ENCODE measurements at places on chromosomes 7 and 10.

DNA sequence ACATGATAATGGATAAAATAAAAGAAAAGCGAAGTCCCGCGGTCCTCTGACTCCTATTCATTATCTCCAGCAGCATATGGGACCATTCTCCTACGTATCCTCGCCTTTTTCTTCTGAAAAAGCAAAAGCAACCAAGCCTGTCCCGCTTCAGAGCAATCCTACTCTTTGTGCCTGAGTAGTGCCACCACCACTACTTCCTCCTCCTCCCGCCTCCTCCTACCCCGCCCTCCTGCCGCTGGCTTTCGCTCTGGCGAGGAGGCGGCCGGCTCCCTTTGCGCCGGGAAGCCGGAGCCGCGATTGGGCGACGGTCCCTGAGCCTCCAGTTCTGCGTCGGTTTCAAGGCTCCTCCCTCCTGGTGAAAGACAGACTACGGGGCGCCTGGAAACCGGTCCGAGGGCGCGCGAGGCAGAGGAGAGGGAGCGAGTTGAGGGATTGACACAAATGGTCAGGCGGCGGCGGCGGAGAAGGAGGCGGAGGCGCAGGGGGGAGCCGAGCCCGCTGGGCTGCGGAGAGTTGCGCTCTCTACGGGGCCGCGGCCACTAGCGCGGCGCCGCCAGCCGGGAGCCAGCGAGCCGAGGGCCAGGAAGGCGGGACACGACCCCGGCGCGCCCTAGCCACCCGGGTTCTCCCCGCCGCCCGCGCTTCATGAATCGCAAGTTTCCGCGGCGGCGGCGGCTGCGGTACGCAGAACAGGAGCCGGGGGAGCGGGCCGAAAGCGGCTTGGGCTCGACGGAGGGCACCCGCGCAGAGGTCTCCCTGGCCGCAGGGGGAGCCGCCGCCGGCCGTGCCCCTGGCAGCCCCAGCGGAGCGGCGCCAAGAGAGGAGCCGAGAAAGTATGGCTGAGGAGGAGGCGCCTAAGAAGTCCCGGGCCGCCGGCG, at the start of gene FZD1:
Gene FZD1, plus strand, starts transcription at position 388 of the 878 bp plus-strand sequence. Its CDS starts 448 bp downstream, at position 836.
- no peak for DNase-seq

DNA sequence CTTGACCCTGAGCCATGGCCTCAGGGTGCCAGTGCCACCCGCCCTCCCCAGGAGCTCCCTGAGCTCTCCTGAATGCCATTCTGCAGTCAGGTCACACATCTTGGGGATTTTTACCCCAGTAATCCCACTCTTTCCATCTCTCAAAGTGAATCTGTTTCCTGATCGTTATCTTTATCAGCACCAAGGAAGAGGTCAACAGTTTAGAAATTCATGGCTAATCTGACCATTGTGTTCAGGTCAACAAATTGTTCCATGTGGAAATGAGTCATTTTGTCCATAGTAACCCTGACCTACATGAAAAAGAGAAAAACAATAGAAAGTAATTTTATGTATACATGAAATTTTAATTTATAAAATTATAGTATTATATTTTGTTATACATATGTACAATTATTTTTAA, 28.8 kb upstream of the ZNF488 start:
- no peak for DNase-seq

DNA sequence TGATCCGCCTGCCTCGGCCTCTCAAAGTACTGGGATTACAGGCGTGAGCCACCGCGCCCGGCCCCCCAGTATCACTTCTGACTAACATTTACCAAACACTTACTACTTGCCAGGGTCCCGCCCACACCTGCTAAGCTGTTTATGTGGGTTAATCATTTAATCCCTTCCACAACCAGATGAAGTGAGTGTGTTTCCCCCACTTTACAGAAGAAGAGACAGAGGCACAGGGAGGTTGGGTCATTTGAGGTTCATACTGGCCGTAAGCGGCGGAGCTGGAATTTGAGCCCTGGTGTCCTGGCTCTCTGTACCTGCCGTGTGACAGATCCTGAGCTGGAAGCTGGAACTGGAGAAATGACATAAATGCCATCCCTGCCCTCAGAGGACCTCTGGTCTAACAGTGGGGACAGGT, 15.1 kb upstream of the VPS37D start:
- no peak for DNase-seq

DNA sequence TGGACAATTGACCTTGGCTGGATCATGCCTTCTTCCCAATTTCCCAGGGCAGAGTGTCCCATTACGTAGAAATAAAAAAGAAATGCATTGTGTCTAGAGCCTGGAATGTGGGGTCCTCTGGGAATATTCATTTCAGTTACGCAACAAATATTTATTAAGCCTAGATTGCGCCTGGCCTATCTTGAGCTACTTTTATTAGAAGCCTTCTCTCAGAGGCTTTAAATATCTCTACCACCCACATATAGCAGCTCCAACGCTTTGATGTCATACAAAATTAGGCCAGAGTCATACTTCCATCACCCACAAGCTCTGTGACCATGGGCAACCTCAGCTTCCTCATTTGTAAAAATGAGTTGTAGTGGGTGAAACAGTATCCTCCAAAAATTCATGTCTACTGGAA, 24.9 kb upstream of the CARD11 start:
- DNase-seq = no peak

GRCh38 chr7:33578166-33578565, 327.2 kb upstream of the BMPER start:
- no peak for DNase-seq

- DNase-seq = no peak
Observed at GRCh38 chr7:70926666-70927065, 205.3 kb upstream of the GALNT17 start.

DNA sequence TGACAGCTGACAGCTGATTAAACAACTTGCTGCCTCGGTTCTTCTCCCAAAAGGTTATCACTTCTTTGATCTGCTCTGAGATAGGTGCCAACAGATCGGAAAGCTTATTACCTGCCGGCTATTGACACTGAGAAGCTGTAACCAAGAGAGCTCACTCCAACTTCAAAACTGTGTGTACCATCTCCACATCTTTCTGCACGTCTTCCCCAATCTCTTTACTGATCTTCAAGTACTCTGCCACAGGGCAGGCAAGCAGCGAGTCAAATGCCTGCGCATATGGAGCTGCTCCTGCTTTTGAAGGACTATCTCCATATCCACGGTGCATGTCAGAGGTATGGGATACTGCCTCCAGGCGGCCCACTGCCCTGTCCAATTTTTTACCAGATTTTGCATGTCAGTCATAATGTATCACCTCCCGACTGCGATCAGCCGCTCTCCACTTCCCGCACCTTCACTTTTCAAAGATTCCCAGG, 352 bp upstream of the ZNF485 start:
- DNase-seq = no peak

DNA sequence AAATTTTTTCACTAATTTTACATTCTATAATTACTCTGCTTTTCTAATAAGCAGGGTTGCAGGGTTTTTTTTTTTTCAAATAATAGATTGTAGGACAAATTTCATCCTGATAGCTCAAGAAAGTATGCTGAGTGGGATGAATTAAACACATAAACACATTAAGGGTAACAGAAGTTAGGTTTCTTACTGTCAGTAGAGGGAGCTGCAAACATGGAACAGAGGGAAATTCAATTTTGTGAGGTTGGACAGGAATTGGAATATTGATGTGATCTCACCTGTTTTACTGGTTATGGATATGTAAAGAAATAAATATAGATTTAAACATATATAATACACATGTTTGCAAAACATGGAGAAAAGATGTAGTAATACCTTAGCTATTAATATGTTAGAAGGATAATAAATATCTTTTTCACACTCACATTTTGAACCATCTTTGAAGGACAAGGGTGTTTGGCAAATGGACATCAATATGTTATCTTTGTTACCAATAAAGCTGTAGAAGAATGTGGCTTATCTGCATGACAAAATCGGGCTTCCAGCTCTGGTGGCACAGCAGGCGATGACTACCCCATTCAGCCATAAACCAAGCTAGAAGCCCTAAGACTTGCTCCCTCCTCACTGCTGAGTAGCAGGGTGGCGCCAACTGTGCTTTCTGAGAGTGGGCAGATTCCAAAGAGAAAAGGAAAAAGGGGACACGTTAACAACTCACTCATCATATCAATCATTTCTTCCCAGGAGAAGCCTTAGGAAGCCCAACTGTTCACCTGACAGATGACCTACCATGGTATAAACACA, 1257.4 kb downstream of the GATA3 start:
- DNase-seq = no peak

DNA sequence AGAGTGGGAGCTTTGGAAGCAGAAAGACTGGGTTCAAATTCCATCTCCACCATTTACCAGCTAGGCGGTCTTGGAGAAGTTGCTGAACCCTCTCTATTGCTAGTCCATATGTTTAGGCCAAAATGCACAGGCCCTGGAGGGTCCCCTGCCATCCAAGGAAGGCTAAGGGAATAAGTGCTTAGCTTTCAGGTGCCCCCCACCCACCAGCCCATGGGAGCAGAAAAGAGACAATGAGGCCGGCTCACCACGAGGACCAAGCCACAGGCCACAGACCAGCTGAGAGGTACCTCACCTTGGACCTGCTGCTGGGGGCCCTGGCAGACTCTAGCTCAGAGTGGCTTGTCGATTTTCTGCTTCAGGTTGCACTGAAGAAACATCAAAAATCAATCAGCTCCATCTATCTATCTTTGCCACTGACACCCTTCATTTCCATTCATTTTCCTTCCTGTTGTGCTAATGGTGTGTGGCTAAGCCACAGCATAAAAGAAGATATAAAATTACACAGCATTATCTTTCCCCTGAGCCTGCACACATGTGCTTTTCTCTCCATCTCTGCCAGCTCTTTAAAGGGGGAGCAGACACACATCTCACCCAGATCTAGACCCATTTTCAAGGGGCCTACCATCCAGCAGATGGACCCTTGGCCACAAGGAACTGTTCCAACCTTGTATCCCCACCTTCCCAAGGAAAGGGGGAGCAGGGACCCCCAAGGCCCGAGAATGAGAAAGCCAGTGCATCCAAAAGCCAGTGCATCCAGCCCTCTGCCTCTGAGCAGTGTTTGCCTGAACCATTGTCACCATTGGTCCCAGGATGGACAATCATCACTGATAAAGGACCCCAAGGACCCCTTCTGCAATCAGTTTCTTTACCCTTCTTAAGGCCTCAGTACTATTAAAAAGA, 65.4 kb downstream of the GRID1 start:
- no peak for DNase-seq

DNA sequence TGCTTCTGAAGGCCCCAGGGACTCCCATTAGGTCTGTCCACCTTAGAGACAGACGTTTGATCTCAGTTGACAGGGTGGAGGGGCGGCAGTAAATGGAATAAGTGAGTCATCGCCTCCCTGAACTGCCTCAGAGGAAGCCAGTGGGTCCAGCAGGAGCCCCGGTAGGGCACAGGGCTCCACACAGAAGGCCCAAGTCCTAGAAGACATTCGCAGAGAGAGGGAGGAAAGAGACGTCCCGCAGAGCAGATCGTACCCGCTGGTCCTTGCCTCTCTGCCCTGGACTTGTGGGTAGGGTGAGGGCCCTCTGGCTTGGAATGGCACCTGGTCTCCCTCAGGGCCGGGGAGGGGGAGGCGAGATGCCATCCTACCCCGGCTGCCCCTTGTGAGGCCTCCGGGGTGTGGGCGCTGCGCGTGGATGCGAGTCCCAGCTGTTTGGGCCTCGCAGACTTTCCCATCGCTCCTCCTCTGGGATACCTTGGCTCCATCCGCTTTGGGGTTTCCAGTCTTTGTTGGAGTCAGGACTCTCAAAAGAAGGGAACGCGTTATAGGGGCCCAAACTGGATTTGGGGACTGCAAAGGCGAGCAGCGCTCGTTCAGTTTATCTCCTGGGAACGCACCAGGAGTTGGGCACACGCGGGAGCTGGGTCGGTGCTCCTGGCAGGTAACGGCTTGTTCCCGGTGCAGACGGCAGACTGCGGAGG, 5.1 kb downstream of the TLX1 start:
- no peak for DNase-seq

DNA sequence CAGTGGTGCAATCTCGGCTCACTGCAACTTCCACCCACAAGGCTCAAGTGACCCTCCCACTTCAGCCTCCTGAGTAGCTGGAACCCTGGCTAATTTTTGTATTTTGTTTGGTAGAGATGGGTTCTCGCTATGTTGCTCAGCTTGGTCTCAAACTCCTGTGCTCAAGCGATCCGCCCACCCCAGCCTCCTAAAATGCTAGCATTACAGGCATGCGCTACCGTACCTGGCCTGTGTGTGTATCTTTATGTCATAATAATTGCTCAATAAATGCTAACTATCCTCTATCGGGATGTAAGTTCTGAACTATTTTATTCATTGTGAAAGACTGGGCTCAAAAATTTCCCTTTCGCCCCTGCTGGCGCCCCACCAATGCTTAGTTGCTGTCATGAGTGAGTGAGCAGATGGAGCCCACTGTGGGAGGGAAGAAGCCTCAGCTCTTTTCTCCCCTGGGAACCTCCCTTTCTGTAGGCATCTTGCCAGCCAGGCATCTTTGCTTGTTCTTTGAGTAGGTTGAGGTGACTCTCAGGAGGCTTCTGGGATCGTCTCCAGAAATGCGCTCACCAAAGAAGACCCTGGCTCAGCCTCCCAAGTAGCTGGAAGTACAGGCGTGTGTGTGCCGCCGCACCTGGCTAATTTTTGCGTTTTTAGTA, 38.3 kb downstream of the CAMK1D start:
- no peak for DNase-seq

GRCh38 chr7:159023206-159023605, 121.5 kb downstream of the VIPR2 start:
- DNase-seq = no peak

DNA sequence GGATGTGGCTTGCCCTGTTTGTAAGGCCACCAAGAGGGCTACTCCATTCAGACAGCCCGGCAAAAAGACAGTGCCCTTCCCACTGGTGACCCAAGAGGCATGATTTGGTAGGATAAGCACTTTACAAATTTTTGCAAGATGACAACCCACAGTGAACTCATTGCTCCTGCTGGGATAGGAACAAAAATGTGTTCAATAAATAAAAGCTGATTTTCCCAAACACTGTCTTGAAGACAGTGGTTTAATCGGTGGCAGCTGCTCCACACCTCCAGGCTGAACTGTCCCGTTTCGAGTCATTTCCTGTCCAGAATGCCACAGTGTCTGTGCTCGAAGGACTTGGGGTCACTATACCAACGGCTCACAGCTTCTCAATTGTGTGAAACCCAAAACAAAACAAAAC, 45.1 kb upstream of the NPTX2 start:
- no peak for DNase-seq

- DNase-seq = no peak
Observed at GRCh38 chr10:69360485-69361302, 56.0 kb downstream of the TACR2 start.

- no peak for DNase-seq
Observed at GRCh38 chr7:98167653-98168052, 43.6 kb upstream of the BHLHA15 start.

GRCh38 chr10:100879741-100880360, 32.9 kb upstream of the SLF2 start:
- no peak for DNase-seq

DNA sequence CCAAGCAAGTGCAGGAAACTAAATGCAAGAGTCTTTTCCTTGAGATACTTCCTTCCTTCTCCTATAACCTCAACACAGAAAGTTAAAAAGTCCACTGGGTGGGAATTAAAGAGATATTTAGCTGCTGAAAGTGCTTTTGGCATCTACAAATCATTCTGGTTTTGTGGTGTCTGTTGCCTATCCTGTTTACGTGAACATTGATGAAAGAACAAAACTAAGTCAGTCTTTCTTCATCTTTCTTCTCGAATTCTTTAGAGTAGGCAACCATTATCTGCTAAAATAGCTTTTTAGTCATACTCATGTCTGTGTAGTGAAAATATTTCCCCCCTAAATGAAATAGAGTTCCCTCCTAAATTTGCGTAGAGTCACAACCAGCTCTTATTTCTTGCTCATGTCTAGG, 838.6 kb downstream of the GATA3 start:
- DNase-seq = no peak

All from stimulated activated CD8-positive, alpha-beta memory T cell treated with anti-CD3 and anti-CD28 coated beads, Interleukin-2, amount 100 ng/mL, for 1 hour (primary cell).